Memory B cell (primary cell): ENCODE measurements at places on chromosomes 2 and 18.

DNA sequence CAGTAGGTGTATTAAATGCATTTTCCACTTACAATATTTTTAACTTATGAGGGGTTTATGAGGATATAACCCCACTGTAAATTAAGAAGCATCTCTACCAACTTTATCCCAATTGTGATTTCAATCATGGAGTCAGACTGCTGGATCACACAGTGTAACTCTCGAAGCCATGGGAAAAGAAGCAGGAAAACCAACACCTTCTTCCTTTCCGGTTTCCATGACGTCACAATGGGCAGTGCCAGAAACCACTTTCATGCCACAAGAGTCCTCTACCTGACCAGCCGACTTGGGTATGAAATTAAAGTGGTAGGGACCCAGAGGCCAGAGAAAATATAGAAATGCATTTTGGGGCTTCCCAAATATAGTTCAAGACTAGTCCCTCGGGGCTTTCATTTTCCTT, 4.2 kb downstream of the RNF152 start:
- DNase-seq = no peak

DNA sequence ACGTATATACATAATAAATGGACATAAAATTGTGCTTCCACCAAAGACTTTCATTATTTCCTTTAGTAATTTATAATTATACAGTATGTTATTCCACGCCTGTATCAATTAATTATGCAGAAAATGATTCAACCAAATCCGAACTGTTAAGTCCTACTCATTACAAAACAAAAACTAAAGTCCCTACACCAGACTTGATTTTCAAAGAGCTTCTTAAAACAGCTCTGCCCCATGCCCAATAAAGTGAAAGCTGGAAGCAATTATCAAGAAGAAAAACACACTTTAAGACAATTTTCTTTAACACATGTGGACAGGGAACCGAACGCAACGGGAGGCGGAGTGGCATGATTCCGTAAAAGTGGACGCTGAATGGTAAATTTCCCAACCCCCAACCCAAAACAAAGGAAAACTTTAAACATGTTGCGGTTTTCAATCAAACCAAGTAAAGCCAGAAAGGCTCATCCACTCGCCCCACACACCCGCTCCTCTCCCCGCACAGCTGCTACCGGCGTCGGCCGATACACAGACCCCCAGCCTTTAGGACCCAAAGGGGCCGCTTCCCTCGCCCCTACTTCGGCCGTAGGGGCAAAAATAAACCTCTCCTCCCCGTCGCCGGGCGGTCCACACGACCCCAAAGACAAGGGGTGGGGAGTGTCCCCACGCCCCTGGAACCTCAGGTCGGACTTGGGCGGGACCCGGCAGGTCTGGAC, 705 bp downstream of the YES1 start:
- no peak for DNase-seq

GRCh38 chr2:70456585-70457495, 96.8 kb downstream of the TGFA start:
- peak; percentile 1 for DNase-seq

DNA sequence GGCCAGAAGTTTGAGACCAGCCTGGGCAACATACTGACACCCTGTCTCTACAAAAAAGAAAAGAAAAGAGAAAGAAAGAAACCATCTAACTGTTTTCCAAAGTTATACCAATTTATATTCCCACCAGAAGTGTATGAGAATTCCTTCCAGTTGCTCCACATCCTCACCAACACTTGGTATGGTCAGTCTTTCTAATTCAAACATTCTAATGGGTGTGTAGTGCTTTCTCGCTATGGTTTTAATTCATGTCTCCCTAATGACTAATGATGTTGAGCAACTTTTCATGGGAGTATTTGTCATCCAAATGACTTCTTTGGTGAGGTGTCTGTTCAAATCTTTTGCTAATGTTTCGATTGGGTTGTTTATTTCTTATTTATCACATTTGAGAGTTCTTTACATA, 10.5 kb upstream of the B3GNT7 start:
- no peak for DNase-seq

DNA sequence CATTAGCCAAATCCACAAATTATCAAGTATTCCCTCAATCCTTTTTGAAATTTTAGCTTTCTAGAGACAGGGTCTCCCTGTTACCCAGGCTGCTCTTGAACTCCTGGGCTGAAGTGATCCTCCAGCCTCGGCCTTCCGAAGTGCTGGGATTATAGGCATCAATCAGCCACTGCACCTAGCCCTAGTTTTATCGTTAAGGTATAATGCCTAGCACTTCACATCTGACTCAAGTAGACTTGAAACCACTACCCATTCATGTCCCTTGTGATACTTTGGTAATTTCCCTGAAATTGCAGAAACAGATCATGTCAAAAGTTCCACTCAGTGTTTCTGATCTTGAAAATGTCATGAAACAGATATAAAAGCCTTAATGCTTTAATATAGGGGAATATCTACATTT, 26.3 kb downstream of the MEX3C start:
- DNase-seq = no peak

- DNase-seq = no peak
These were observed 177.7 kb downstream of the SRBD1 start for GRCh38 chr2:45433363-45433762.

DNA sequence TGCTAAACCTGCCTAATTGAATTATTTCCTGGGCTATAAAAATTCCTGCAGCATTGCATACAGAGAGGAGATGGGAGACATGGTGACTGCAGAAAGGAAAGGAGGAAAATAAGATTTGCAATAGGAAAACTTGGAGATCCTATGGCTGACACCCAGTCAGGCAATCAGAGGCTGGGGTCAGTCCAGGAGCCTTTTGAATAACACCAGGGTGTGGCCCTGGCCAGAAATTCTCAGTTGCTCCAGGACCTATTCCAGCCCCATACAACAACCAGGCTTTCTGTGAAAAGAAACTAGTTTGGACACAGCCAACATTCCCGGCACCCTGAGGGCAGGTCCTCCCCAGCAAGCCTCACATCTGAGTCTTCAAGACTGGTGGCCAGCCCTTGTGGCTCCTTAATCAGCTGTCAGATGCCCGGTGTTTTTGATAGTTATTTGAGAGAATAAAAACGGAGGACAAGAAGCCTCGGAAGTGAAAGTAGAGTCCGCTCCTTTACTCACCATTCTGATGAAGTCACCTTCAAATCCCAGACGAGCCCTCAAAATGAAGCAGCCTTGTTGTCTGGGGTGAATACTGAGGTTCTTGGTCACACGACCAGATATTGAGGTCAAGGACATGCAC, 31.1 kb upstream of the GMCL1 start:
- no peak for DNase-seq

DNA sequence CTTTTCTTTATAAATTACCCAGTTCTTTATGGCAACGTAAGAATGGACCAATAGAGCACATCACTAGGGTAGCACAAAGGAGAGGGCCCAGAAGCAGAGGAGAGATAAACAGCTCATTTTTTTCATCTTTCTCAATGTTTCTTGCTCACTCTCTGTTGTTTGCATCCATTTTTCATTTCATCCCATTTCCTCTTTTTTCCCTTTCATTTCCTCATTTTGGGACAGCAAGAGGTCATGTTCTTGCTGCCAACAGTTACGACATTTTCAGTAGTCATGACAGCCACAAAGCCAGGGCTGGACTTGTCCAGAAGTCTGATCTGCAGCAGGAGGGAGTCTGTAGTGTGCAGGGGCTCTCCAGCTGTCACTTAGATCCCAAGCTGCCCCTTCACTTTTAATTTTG, 52.7 kb upstream of the CYP1B1 start:
- DNase-seq = no peak

GRCh38 chr2:64491426-64491825, 32.7 kb upstream of the AFTPH start:
- DNase-seq = no peak

DNA sequence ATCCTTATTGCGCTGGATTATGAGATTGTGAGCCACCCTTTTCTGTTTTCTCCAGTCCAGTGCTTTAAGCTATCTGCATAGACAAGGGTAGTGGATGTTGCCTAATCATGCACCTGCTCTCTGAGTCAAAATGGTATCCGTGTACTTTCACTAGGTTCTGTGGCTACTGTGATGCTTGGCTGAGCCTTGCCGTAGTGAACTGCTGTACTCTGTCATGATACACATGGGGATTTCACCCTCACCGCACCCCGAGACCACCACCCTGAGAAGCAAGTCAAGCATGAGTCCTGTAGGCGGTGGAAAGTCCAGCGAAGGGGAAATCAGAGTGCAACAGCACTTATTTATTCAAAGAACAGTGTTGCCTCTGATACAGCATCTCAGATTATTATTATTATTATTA, 55.0 kb downstream of the ARHGAP25 start:
- DNase-seq = peak; percentile 89

DNA sequence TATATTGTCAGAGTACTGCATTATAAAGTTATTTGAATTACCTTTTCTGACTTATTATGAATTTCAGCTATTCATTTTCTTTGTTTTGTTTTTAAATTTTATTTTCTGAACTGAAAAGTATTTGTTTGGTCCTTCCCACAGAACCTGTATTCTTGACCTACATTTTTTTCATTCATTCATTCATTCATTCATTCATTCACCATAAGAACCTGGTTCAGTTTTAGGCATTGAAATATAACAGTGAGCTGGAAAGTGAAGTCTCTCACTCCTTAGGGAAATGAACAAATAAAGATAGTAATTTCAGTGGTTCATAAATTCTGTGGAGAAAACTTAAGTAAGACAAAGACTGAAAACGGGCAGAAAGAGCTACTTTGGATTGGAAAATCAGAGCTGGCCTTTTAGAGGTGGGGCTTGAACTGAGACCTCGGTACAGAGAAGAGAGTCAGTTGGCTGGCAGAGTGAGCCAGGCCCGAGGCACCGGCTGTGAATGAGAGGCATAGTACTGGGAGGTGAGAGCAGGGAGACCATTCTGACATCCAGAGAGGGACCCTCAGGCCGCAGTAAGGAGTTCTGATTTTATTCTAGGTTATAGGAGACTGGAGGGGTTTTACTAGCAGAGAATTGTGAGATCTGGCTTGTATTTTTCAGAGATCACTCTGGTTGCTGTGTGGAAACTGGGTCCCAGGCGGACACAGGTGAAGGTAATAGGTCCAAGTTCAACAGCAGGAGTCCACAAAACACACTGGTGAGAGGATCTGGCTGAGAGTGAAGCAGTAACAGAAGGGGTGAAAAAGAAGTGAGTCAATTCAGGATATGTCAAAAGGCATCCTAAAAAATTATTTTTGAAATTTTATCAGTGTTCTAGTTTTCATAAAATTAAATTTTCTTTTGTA, 75.8 kb upstream of the FN1 start:
- no peak for DNase-seq

DNA sequence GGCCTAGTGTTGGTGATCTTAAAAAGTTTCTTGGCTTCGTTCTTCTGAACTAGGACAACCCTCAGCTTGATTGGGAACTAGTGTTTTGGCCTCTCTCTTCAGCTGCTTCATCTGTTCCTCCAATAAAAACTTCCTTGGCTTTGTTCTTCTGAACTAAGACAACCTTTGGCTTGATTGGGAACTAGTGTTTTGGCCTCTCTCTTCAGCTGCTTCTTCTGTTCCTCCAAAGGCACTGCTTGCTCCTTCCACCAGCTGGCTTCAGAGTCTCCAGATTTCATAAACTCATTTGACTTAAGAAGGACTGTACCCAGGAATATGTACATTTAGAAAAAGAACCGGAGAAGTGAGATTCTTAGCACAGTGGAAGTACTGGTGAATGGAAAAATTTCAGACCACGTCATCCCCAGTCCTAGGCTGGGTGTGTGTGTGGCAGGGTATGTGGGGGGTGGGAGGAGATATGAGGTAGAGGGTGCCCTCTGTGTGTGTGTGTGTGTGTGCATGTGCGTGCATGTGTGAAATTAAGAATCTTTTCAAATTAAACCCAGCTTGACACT, 20.4 kb downstream of the IL1R2 start:
- no peak for DNase-seq

- DNase-seq = no peak
These were observed 205.9 kb downstream of the SNTG2 start for GRCh38 chr2:1156531-1156930.

- no peak for DNase-seq
These were observed 48.5 kb downstream of the MAP4K4 start for GRCh38 chr2:101745711-101746694.

DNA sequence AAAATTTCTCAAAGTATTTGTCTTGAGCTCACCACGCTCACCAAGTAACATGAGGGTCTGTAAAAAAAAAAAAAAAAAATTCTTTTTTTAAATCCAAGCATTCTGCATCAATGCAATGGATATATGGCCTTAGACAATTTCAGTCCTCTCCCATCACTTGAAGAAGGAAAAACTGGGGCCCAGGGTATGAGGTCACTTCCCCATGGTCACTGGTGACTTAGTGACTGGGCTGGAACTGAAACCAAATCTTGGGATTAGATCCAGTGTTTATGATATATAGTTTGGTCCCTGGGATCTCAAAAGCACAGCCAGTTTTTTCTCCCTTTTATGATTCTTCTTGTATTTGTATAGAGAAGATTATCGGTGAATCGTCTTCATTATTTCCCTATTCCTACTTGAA, 477.9 kb upstream of the TNP1 start:
- DNase-seq = no peak

DNA sequence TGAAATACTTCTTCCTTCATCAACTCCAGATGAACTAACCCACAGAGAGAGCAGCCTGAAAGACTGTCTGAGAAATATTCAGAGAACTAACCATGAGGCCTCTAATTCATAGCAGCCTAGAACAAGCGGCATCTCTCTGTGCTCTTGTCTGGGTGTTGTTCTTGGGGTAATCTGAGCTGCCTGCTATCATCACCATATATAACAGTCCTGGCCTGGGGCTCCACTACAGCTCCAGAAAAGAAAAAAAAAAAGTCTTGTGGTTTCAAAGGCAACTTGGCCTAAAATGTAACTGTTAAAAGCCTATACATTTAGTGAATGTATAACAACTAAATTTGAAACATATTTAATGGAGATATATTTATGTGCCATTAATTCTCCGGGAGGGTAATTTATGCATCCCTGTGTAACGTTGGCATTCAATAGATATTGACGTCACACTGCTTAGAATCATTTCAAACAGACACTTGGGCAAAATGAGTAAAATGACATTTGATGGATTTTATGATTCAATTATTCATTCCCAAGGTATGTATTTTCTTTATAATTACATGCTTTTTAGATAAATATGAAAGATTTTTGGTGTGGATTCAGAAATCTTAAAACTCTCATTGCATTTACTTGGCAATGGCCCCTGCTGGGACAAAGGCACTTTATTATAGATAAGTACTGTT, 294.3 kb downstream of the HRH4 start:
- DNase-seq = no peak

- DNase-seq = peak; percentile 80
These were observed at the start of gene MMADHC for GRCh38 chr2:149587220-149587949. MMADHC (minus strand) TSS chr2:149587775; CDS start chr2:149587097, 678 bp downstream.

GRCh38 chr2:45851576-45852304, 200.3 kb downstream of the PRKCE start:
- DNase-seq = no peak
